Activated T-cell treated with anti-CD3 and anti-CD28 coated beads for 4 hours (primary cell): ENCODE measurements at places on chromosomes 13 and 19.
A peak's percentile ranks its signal among the peaks of the same experiment; 100 is the strongest.

DNA sequence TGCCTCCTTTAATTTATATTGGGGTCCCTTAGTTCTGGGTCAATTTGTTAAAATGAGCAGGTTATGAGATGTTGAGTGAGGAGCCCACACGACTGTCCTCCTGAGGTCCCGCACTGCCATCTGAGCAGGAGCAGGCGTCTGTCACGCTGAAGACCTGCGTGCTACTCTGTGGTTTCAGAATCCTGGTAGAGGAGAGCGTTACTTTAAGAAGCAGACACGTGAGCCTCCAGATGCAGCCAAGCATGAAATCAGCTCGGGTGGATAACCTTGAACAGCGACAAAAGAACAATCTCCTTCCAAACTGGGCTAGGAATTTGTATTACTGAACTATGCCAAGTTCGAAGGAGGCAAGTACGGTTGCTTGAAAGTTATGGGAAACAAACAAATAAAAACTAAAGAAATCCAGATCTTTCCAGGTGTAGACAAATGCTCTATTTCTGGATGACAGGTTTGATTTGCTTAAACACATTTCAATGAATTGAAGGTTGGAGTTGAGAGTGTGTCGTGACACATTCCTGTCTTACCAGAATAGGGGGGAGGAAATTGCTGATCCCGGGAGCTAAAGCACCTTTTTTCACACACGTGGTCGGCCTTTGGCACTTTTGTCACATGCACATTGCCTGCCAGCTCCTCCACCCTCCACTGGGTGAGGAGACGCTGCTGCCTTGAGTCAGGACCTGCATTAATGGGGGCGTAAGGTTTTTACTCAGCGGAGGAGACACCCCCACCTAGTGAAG is 945.5 kb upstream of the SLC10A2 start:
- DNase-seq = no peak

- DNase-seq = no peak
Measured at GRCh38 chr19:42151782-42152684, 19.8 kb upstream of the POU2F2 start.

DNA sequence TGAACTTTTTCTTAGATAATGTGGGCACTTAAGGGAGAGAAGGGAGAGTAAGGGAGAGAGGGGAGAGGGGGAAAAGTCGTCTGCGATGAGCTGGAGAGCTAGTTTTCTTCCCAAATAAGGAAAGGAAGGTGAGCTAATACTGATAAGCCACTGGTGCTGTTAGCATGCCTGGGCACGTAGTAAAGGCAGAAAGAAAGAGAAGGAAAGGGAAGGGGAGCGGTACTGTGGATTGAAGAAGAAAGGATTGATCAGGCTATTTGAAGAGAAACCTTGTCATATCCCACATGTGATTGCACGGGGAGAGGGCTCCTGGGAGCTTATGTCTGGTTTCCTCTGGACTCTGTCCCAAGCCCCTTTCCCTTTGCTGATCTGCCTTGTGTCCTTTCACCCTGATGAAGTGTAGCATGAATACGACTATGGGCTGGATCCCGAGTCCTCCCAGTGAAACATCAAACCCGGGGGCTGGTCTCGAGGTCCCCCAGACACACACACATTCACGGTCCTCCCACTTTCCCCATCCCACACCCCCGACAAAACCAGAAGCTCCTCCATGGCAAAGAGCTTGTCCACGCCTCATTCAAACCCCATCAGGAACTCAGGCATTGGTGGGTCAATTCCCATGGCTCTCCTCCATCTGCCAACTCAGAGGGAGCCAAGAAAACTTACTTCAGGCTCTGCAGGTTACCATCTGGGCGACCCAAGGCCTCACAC is 30.6 kb downstream of the NLRP13 start:
- no peak for DNase-seq

- no peak for DNase-seq
Measured at GRCh38 chr13:27960362-27961226, 8.5 kb downstream of the CDX2 start.

DNA sequence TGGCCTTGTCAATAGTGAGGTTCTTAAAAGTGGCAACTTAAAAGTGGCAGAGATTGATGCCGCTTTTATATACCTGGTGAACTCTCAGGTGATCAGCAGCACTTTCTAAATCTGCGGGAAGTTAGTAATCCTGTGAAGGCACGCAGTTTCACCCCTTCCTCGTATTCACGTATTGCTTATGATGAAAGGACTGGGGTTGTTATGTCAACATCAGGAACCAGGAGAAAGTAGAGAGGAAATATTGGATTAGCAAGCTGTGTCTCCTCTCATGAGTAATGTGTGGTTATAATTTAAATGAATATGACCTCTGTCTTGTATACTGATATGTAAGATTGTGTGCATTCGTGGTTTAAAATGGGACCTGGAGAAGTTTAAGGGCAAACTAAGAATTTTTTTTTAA is 544.6 kb downstream of the SLITRK6 start:
- no peak for DNase-seq

DNA sequence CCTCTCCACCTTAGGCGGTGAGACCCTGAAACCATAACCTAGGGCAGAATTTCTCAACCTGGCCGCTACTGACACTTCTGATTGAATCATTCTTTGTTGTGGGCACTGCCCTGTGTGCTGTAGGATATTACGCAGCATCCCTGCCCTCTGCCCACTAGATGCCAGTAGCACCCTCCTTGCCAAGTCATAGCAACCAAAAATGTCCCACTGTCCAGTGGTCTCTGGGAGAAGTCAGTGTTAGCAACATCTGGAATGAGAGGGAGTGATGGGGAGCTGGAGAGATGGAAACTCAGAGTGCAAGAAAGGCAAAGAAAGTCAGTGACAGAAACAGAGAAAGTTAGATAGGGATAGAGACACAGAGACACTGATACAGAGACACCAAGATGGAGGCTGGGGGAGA is 13.6 kb downstream of the KLK4 start:
- no peak for DNase-seq

GRCh38 chr13:80030491-80030890 is 310.4 kb downstream of the SPRY2 start:
- DNase-seq = no peak

DNA sequence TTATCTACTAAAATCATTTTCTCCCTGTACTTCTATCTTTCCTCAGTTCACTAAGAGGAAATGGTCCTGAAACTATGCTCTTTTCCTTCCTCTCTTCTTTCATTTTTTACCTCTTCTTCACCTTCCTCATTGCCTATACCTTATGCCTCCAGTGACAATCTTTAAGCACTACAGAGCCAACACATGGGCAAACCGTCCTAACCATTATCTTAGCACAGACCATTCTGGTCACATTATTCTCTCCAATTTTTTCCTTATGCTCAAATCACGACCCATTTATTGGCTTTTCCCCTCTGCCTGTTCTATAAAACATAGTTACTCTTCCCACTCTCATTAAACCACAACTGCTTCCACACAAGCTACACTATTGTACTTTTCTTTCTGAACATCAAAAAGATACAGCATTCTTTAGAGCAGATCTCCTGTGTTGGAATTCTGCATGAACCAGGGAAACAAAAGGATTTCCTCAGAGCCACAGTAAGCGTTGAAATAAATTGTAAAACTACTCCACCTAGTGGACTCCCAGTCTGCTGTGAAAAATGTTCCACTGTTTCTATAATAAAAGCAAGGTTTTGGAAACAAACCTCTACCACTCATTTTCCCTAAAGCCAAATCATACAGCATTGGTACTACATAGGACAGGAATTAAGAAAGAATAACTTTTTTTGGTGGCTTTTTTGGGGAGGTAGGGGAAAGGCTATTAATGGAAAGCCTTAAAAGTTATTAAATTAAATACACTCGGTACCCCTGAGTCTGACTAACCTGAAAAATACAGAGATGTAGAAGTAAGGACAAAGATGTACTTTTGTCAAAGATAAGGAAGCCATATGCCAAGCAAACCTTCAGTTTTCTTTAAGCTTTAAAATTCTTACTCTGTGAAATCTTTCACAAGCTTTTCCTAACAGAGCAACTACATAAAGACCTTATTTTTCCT is 19.5 kb downstream of the NUFIP1 start:
- DNase-seq = no peak

DNA sequence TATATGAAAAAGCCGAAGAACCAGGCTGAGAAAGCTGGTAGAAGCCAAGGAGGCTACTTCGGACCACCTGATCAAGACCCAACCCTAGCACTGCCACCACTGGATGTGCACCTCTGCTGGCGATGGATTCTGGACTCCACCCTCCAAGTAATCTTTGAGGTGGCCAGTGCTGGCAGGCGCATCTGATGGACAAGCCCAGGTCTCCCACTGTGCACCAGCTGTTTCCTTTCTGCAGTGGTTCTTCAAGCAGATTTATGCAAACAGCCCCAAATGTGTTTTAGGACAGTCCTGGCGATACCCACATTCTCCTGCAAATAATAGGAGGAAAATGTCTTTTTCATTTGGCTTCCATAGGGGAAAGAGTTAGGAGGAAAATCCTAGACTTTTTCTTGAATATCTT is 172.3 kb downstream of the SHISA2 start:
- DNase-seq = no peak

DNA sequence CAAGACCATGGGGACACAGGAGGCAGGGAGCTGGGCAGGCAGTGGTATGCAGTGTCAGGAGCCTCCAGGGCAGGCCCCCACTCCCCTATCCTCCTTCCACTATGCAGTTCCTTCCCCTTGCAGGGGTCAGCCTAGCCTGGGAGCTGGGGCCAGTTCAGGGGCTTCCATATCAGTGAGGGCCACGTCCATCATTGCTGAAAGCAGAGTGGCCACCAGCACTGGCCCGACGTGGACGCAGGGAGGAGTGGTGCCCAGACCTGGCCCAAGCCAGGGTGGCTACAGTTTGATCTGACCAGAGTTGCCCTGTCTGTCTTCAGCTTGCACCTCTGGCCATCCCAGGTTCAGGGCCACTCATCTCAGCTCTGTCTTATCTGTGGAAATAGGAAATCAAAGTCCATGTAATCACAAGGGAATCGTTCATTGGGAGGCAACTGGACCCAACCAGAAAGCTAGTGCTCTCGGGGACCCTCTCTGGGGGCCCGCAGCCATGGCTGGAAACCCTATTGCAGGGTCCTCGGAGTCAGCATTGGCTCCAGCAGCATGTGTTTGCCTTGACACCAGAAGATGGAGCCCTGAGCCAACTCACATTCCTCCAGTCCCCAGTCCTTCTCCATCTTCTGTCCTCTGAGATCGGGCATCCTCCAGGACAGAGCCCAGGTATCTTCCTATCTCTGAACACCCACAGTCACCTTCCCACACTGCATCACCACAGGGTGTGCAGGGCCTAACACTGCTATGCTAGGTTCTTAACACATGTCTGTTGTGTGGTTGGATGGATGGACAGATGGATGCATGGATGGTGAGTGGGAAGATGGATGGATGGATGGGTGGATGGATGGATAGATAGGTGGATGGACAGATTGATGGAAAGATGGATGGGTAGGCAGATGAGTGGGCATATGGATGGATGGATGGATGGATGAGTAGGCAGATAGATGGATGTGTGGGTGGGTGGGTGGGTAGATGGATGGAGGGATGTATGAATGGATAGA is 75.7 kb upstream of the KCTD15 start:
- no peak for DNase-seq

DNA sequence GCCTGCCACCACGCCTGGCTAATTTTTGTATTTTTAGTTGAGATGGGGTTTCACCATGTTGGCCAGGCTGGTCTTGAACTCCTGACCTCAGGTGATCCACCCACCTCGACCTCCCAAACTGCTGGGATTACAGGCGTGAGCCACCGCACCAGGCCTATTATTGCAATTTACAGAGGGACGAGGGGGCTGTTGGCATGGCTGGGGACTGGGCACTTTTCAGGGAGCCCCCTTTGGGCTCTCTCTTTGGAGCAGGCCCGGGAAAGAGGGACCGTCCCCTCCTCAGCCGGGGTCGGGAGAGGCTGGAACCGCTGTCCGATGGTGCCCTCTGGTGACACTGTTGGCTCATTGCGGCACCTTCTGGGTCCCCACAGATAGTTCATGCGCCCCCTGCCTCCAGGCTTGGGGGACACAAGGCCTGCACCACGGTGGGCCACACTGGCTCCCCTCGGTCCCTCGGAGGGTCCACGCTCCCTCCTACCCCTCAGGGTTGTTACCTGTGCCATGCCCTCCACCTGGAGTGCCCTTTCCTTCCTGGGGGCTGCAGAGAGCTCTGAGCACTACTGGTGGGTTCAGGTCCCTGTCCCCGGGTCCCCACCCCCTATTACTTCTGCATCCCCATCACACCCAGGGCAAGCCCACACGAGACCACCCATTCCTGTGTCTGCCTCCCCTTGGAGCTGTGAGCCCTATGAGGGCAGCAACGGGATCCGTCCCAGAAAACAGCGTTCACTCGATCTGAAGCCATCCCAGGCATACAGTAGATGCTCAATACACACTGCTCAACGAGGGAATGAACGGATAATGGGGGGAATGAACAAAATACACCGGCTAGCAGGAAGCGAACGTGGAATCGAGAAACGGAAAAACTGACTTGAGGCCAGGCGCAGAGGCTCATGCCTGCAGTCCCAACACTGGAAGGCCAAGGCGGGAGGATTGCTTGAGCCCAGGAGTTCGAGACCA is 12.5 kb downstream of the FEM1A start:
- DNase-seq = peak; percentile 51

DNA sequence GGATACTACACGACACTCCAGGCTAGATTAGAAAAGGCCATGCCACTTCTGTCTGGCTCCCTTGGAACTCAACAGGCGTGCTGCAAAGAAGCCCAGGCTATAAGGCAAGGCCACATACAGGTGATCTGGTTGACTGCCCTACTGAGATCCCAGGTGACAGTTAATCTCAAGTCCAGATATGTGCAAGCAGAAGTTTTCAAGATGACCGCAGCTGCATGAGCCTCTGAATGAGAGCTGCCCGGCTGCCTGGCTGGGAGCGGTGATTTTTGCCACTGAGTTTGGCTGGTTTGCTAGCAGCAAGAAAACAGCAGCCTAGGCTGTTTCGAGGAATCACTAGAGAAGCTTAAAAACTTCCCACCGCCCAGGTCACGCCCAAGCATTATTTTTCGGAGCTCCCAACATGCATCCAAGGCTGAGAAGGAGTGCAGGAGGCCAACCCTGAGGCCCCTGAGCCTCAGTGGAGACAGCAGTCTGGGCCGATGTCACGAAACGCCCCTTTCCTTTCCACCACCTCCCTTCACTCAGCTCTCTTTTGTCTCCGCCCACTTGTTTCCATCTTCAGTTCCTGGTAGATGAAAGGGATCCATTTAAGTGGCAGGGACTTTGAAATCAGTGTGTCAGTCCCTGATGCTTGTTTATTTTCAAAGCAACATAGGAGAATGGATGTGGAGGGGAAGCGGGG is 14.0 kb upstream of the URI1 start:
- DNase-seq = no peak

GRCh38 chr19:17606590-17607185 is 51.2 kb downstream of the COLGALT1 start:
- no peak for DNase-seq

DNA sequence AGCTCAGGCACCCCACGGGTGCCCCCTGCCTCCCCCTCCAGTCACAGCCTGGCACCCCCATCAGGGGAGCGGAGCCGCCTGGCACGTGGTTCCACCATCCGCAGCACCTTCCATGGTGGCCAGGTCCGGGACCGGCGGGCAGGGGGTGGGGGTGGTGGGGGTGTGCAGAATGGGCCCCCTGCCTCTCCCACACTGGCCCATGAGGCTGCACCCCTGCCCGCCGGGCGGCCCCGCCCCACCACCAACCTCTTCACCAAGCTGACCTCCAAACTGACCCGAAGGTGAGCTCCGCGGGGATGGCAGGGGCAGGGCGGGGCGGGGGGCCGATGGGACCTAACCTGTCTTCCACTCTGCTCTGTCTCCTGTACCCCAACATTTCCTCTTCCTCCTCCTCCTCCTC is 25.0 kb downstream of the CKM start:
- no peak for DNase-seq
